ENCODE measurements at places on chromosomes 11 and 22.
A peak's percentile ranks its signal among the peaks of the same experiment; 100 is the strongest.

- DNase-seq: no peak
Measured at GRCh38 chr22:44811141-44811540, 58.8 kb downstream of the ARHGAP8 start.

DNA sequence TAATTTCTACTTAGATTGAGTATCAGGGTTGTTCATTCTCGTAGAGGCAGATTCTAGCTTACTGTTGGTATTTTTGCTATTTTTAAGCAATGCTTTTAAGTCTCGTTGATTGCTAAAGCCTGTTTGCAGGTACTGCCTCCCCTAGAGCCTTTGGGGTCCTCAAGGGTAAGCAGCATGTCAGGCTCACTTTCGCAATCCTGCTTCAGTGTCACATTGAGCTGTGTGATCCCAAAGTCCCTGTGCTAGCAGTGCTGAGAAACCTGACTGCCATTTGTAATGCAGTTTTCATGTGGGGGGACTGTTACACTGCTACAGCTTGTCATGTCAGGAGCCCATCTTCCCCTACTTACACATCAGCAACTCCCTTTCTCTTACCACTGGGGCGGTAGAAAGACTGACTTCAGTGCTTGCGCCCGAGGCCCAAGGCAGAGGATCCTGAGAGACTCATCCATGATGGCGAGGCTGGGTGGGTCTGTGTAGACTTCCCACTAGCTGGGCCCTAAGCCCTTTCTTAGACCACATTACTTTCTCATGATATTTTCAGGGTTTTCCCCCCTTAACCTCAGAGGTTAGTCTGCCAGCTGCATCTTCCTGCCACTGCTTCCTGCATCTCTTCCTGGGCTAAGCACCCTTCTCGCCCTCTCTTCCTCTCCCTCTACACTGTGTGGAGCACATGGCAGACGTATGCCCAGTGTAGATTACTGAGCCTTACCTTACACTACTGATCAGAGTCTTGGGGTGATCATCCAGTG, 40.8 kb upstream of the ST14 start:
- DNase-seq: no peak

- DNase-seq: peak; percentile 34
Measured at GRCh38 chr11:8593935-8594909, at the start of gene STK33. Gene STK33, minus strand, starts transcription at chr11:8594228. Its CDS starts 119,323 bp downstream, at chr11:8474905.

- DNase-seq: no peak
Measured at GRCh38 chr22:26215736-26216135, 46.5 kb downstream of the SEZ6L start.

- DNase-seq: no peak
Measured at GRCh38 chr11:112630496-112630895, 330.7 kb upstream of the NCAM1 start.

GRCh38 chr11:110711776-110712658, at the start of gene ARHGAP20:
Gene ARHGAP20, minus strand, starts transcription at chr11:110712437. Its CDS starts 206 bp downstream, at chr11:110712231.
- peak; percentile 61 for DNase-seq

GRCh38 chr11:114208377-114208776, 87.8 kb upstream of the NNMT start:
- DNase-seq: no peak

DNA sequence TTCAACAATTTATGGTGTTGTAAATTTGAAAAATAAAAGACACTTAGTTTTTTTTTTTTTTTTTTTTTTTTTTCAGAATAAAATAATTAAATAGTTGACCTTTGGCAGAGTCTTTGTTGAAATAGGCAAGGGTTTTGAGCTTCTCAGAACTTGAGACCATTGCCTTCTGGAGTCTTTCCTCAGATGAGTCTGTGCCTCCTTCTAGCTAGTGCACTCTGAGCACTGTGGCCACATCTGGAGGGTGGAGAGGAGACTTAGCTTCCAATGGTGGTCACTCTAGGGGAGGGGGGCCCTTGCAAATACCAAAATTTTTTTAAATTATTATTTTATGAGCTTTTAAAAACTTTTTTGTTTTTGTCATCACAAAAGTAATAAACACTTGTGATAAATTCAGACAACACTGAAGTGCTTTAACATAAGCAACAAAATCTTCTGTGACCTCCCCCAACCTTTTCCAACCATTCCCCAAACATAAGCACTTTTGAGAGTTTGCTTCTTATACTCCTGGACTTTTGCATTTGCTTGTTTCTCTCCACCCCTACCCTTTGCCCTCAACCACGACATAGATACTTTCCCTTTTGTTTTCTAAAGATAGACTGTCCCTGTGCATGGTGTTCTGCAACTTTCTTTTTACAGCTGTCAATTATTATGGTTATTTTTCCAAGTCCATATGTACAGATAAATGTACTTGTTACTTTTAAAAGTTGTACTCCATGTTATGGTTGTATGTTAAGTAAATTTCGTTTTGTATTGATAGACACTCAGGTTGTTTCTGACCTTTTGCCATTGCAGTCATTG, 41.1 kb downstream of the BMAL1 start:
- no peak for DNase-seq

DNA sequence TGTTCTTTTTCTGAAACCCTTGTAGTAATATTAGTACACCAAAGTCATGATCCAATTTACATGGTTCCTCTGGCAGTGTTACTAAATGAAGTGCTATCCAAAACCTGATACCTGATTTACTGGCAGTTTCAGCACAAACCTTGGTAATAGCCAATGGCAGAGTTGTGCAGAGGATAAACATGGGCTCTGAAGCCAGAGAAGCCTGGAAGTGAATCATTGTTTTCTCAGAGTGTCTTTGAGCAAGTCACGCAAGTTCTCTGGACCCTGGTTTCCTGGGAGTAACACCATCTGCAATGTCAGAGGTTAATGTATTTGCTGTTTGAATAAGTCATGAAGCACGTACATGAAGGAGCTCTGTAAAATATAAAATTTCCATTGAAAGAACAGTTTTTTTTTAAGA, 222.3 kb upstream of the NARS2 start:
- no peak for DNase-seq

- peak; percentile 50 for DNase-seq
Measured at GRCh38 chr22:32775957-32776356, 25.5 kb upstream of the TIMP3 start.

GRCh38 chr11:47511917-47512316, 41.0 kb downstream of the CELF1 start:
- no peak for DNase-seq

DNA sequence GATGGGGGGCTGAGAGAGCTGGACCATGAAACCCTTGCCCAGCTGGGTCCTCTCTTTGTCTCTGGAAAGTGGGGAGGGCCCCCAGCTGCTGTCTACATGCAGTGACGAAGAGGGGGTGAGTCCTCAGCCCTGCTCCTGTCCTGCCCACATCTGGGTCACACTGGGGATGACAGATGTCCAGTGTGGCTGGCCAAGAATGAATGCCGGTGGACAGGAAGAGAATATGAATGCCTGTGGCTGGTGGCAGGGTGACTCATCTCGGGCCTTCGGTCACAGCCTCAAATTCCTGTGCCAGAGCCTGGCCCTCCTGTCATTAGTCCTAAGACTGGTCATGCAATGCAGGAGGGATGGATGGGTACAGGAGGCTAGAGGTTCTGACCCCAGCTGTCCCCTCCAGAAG, 2.2 kb upstream of the PNPLA3 start:
- no peak for DNase-seq

DNA sequence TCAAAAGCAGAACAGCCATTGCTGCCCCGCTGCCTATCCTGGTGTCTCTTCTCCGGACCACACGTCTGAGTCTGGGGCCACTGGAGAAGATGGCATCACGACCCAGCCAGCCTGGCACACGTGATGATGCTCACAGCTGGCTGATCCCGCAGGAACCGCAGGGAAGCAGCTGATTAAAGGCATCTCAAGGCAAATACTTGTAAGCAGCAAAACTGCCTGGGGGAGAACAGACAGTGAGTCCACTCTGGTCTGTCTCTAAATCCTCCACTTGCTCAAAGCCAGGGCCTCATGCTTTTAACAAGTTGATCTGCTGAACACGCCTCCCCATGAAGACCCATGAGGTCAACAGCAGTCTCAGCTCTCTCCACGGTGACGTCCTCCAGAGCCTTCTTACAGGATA, 108.6 kb downstream of the BRD1 start:
- no peak for DNase-seq

- no peak for DNase-seq
Measured at GRCh38 chr22:45226503-45227186, 14.0 kb downstream of the KIAA0930 start.

DNA sequence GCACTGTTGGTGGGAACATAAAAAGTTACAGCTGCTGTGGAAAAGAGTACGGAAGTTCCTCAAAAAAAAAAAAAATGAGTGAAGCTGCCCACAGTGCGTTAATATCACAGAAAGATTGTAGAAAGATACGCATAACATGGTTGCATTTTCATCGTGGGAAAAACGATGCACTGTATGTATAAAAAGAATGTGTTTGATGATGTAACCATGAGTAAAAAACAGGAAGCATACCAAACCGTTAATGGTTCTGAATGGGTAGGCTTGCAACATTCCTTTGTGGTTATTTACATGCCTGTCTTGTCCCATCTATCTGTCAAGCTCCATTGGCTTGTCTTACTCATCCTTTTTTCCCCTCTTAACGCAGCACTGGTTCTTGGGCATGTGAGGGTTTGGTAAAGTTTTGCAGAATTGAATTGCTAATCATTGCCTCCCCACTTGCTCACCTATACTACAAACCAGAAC, 33.8 kb upstream of the DKK3 start:
- no peak for DNase-seq

GRCh38 chr11:11463405-11463804, 110.4 kb upstream of the CSNK2A3 start:
- peak; percentile 15 for DNase-seq

DNA sequence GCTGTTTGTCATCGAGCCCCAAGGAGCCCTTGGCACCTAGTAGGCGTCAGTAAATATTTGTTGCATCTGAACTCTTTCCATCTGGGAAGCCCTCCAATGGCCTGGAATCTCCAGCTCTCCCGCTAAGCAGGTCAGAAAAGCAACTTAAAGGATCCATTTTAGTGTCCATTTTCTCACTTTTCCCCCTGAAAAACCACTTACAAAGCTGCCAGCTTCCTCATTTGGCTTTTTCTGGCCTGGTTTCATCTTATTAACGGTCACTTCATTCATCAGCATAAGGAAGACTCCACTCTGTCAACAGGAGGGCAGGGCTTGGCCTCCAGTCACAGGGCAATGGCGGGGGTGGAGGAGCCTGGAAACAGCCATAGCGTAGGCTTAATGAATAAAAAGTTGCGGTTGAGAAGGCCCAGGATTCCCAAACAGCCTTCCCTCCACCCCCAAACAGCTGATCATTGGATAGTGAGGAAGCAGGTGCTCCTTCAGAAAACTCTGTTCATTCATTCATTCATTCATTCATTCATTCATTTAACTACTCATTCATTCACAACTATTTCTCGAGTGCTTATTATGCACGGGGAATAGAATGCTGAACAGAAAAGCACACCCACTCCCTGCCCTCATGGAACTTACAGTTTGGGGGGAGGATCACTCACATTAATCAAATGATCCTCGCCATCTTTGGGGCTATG, 104.5 kb upstream of the RCN1 start:
- no peak for DNase-seq

DNA sequence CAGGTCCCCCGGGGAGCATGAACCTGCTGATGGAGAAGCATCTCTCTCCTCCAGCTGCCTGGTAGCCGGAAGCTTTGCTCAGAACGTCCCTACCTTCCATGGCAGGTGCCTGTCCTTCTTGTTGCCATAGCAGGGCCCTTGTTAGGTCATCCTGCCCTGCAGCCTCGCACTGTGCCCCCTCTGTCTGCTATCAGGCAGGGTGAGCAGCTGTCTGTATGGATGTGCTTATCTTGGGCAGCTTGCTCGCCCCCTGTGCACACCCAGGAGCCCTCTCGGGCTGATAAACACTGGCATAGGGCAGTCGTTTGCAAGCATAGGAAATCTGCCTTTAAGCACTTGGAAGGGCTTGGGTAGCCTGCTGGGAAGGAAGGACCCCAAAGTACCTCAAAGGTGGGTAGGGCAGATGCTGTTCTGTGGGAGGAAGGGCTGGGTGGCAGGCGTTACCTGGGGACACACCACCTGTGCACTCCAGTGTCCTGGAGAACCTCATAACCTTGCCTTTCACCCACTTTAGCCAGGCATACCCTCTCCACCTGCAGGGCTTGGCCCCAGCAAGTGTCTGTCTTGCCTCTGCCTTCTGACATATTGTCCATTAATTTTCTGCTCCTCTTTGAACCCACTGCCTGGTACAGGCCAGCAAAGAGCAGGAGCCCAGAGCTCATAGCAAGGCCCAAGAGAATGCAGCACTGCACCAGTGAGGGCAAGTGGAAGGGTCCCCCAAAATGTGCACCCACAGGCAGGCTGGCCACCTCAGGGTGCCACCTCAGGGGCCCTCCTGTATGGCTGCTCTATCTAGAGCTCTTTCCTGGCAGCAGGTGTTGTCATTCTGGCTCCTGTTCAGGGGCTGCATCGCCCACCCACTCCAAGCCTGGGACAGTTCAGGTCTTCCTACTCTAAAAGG, 8.0 kb upstream of the COMT start:
- DNase-seq: no peak

- no peak for DNase-seq
Measured at GRCh38 chr11:1022411-1022810, 14.1 kb downstream of the MUC6 start.

GRCh38 chr11:46236918-46237247, 40.6 kb upstream of the CREB3L1 start:
- DNase-seq: no peak

- no peak for DNase-seq
Measured at GRCh38 chr22:37273126-37273845, 9.0 kb upstream of the CYTH4 start.

DNA sequence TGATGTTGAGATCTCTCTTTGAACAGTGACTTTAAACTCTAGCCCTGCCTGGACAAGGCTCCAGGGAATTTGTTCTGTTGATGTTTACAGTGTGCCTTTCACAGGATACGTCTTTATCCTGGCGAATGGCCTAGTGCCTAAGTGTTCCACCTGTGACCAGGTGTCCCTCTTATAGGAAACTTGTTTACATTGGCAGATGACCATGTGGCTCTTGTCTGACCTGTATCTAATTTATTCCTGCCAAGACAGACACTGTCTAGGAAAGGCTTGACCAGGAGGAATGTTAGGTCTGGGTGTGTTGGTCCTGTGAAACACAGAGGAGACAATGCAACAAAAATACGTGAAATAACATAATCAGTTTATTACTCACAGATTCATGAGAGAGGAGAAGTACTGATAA, 875.6 kb downstream of the METTL15 start:
- no peak for DNase-seq

GRCh38 chr11:129590753-129591475, 215.3 kb downstream of the BARX2 start:
- no peak for DNase-seq

- DNase-seq: no peak
Measured at GRCh38 chr22:32699001-32699582, 102.4 kb upstream of the TIMP3 start.

GRCh38 chr22:46750863-46751443, 11.5 kb upstream of the TBC1D22A start:
- no peak for DNase-seq
